Myocyte (in vitro differentiated cells): ENCODE measurements at places on chromosomes 7 and 10. TPM values are rescaled to one million over a fixed set of nuclear protein-coding genes. Genes with fewer than 3 reads are reported as not detected.

- DNase-seq: no peak
These were observed 939.6 kb downstream of the NRG3 start for GRCh38 chr10:82814635-82815034.

DNA sequence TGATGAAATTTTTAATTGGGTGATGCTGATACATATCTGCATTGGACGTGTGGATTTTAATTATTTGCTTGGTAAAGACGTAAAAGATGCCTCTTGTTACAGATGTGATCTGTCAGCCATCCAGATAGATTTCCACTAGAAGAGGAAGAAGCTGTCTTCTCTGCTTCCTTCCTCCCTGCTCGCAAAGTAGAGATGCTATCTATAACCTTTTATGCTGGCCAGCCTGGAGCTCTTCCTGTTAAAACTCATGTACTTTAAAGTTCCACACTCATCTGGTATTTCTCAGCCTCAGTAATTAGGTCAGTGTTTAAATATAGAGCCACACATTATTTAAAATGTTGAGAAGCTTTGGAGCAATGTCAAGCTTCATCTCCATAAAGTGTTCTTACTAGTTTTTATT is 51.2 kb upstream of the TMEM229A start:
- no peak for DNase-seq

DNA sequence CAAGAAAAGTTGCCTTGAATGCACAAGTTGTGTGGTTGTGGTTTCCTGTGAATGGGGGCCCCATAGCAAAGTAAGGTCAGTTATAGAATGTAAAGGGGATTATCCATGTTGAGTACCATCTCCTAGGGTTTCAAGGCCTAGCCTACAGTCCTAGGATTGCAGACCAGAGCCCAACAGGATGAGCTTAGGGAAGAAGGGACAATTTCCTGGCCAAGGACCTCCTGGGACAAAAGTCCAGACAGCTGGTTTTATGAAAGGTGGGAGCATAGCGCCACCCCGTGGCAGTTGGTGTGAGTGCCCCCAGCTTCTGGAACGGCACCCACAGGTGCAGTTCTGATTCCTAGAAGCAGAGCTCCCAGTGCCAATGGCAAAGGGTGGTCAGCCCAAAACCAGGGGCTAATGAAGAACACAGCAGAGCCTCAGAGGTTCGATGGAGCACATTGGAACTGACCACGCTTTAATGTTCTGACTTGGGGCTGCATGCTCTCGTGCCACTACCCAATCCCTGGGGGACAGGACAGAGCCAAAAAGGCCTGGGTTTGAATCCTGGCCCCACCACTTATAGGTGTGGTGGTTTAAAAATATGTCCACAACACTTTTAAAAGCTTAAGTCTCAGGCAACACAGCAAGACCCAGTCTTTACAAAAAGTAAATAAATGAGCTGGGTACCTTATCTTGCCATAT is 25.8 kb upstream of the TMEM120A start:
- peak; percentile 86 for DNase-seq

SLC18A3 gene
- total RNA-seq: not detected in 2 replicates

INA gene
- total RNA-seq: not detected in 2 replicates

DNA sequence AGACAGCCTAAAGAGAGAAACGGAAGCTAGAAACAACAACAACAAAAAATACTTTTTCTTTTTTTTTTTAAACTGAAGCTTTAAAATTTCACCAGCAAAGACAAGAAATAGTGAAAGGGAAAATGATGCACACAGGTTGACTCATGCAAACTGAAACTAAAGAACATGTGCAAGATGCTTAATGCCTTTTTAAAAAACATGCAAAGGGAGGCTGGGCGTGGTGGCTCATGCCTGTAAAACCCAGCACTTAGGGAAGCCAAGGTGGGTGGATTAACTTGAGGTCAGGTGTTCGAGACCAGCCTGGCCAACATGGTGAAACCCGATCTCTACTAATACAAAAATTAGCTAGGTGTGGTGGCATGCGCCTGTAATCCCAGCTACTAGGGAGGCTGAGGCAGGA is 15.1 kb upstream of the CUBN start:
- DNase-seq: no peak

TAS2R4 gene
- 0.40 and 0.68 TPM in 2 replicates for total RNA-seq

DNA sequence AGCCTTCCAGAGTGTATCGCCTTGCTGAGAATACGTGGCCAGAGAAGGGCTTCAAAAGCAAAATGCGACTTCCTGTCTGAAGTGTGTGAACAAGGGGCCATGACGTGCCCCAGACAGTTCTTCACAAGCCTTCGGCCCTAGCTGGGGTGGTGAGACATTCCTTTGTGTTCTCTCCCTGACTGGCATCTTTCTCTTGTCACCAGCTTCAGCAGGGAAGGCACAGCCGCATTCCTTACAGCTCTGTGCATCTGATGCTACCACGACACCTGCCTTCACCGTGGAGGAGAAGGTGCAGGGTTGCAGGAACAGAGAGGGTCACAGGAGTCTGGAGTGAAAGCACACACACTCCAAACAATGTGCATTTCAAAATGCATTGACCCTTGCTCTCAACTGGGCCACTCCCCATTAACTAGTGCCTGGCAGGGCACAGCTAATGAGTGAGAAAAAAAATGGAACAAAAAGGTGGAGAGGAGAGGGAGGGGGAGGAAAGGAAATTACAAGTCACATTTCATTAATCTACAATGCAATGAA is 93.4 kb downstream of the GPR26 start:
- no peak for DNase-seq

- DNase-seq: peak; percentile 35
These were observed 33.2 kb upstream of the MKRN1 start for GRCh38 chr7:140512317-140513000.

SEMA3D gene
- total RNA-seq: 0.36 and 0.62 TPM in 2 replicates

DNA sequence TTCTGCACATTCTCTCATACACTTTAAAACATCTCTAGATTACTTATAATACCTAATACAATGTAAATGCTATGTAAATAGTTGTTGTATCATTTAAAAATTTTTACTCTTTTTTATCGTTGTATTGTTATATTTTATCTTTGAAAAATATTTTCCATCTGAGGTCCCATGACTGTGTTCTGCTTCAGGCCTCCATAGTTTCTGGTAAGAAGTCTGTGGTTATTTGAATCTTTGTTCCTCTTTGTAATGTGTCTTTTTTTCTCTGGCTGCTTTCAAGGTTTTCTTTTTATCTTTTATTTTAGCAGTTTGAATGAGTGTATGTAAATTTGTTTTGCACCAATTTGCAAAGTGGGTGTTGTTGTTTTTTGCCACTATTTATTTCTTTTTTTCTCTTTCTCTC is 263.1 kb downstream of the RPS24 start:
- no peak for DNase-seq

- no peak for DNase-seq
These were observed 5.2 kb upstream of the UTF1 start for GRCh38 chr10:133224756-133225372.

DNA sequence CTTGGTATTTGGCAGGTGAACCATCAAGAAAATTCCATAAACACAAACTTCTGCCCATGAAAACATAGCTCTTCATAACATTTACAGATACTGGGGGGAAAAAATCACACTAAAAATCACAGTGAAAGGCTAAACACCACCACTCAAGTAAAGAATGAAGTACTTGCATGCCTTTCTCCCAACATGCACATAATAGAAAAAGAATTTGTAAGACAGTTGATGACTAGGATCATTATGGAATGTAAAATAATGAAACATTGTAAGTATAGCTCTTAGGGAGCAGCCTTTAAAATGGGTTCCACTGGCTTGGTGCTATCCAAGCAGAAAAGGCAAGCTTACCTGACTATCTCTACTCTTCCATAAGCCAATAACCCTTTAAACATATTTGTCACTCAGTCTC is 299.9 kb upstream of the LRRN3 start:
- DNase-seq: no peak

- DNase-seq: no peak
These were observed 24.3 kb downstream of the GARS1 start for GRCh38 chr7:30618961-30619360.

DNA sequence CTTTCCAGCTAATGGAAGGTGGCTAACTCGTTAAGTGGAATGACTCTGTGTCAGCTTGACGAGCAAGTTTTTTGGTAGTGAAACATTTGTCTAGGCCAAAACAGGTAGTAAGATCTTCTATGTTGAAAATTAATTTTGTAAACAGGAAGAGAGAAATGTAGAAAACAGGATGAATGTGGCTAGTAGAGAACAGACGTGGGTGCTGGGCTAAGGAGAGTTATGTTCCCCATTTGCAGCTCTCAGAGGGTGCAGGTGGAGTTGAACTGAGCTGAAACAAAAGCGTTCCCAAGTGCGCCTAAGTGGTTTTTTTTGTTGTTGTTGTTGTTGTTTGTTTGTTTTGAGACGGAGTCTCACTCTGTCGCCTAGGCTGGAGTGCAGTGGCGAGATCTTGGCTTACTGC is 59.5 kb upstream of the SRPK2 start:
- DNase-seq: no peak

EPDR1 gene
- total RNA-seq: 352 and 357 TPM in 2 replicates

DNA sequence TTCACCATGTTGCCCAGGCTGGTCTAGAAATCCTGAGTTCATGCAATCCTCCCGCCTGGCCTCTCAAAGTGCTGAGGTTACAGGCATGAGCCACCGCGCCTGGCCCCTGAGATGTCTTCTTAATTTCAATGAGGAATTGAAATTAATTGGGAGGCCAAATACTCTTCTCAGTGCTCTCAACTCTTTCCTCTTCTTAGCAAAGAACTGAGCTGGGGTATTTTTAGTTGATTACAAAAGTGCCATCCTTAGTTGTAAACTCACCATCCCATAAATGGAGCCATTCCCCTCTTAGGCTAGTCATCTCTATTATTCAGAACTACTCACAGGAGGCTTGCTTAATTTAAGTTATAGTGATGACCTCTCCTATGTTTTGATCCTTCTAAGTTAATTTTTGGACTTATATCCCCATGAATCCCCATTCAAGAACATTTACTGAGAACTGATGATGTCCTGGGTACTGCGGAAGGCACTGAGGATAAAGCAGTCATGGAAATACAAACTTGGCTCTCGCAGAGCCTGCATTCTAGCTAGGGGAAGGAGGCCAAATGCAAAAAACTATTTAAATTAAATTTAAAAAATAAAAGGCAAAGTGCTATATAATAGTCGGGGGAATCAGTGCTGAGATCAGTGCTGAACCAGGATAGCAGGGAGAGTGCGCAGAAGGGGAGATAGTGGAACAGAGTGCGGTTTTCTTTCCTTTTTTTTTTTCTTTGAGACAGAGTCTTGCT is 145.3 kb downstream of the SFMBT2 start:
- no peak for DNase-seq

- no peak for DNase-seq
These were observed 22.6 kb upstream of the SIRT1 start for GRCh38 chr10:67861750-67862432.

- DNase-seq: peak; percentile 98
These were observed 70.1 kb downstream of the AMZ1 start for GRCh38 chr7:2757904-2758672.

GRCh38 chr7:111975346-111975745 is 230.9 kb downstream of the DOCK4 start:
- DNase-seq: no peak

DNA sequence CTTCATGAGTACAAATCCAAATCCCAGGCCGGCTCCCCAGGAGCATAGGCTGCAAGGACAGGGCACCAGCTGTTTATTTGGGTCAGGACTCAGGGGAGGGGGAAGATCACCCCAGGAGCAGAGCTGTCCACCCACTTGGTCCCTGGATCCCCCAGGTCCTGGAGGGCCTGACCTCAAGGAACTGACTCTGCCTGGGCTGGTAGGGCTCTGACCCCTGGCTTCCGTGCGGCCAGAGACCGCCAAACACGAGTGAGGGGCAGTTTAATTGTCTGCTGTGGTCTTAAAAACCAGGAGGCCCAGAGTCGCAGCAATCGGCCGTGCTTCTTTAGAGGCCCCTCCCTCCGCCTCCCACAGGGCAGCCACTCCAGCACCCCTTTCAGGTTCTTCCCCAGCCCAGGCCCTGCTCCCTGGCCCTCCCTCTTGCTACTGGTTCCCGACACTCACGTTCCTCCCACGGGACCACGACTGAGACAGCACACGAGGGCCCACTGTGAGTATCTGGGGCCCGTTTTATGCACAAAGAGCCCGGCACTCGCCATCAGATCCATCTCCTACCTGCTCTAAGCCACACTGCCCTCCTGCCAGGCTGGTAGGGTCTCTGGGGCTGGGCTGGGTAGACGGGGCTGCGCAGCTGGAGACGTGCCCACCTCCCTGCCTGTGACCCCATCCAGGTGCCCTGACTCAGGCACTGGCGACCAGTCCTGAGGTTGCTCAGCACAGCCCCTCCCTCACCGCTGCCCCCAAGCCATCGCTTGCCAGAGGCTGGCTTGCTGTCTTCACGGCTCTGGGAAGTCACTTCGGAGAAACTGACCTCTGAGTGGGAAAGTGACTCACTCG is 30.0 kb upstream of the CFAP46 start:
- DNase-seq: no peak

- no peak for DNase-seq
These were observed 13.4 kb upstream of the WDFY4 start for GRCh38 chr10:48670978-48671913.

FBXL13 gene
- 0.42 and 0.67 TPM in 2 replicates for total RNA-seq

DNA sequence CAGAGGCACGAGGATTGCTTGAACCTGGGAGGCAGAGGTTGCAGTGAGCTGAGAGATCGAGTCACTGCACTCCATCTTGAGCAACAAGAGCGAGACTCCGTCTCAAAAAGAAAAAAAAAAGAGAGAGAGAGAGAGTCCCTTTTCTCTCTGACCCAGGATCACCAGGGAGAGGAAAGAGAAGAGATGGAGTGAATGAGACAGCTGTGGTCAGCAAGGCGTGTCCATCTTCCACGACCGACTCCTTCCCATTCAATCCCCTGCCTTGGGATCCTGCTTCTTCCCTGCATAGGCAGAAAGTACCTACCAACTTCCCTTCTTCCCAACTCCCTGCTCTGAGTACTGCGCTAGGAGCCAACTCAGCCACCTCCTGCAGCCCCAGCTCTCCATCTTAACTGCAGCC is 5.2 kb upstream of the ZAN start:
- DNase-seq: peak; percentile 65

- peak; percentile 93 for DNase-seq
These were observed 22.2 kb downstream of the TYW1B start for GRCh38 chr7:72805526-72806494.
